Effector CD8-positive, alpha-beta T cell (primary cell): ENCODE measurements at places on chromosomes 1 and 21.

DNA sequence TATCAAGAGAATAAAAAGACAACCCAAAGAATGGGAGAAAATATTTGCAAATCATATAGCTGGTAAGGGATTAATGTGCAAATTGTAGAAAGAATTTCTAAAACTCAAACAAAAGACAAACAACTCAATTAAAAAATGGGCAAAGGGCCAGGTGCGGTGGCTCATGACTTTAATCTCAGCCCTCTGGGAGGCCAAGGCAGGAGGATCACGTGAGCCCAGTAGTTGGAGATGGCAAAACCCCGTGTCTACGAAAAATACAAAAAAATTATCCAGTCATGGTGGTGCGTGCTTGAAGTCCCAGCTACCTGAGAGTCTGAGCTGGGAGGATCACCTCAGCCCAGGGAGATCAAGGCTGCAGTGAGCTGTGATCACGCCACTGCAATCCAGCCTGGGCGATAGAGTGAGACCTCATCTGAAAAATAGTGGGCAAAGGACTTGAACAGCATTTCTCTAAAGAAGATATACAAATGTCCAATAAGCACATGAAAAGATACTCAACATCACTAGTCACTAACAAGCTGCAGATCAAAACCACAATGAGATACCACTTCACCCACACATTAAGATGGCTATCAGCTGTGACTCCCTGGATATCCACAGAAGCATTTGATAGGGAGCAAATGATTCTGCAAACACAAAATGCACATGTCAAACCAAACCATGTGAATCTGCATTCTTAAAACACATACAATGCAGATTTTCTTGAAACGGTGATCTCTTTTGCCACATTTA lies 20.9 kb downstream of the SLC30A1 start:
- no peak for DNase-seq

DNA sequence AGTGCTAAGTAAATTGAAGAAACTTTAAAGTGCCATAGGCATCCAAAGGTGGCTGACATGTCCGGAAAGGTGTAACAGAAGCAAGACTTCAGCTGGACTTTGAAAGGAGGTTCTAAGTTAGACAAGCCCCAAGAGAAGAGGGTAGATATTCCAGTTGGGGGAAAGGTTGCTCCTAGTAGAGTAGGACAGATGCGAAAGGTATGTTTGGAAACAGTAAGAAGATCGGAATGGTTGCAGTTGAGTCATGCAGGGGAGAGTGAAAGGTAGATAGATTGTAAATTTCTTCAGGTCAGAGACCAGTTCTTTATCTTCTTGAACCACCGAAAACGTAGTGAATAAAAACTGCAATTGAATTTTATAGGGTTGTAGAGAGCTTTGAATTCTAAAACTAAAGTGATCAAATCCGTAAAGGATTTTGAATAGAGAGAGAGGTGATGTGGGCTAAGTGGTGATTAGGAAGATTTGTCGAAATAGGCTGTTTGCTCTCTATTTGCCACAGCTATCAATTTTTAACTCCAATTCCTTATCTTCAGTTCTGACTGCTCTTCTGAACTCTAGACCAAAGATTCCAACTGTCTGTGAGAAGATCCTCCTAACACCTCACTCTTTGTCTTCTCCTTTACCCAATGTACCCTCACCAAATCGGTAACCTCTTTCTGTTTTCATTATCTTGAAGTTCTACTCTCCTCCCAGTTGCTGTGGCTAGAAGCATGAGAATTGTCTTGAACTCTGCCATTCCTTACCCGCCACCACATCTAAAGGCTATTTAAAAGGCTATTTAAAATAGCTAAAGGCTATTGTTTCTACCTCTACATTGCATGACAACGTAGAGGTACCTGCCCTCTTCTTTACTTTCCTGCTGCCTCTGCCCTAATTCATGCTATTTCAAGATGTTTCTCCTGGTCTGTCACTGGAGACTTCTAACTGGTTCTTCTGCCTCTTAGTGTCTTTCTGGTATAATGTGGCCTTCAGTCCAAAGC lies 16.7 kb downstream of the MACF1 start:
- DNase-seq, result no peak

DNA sequence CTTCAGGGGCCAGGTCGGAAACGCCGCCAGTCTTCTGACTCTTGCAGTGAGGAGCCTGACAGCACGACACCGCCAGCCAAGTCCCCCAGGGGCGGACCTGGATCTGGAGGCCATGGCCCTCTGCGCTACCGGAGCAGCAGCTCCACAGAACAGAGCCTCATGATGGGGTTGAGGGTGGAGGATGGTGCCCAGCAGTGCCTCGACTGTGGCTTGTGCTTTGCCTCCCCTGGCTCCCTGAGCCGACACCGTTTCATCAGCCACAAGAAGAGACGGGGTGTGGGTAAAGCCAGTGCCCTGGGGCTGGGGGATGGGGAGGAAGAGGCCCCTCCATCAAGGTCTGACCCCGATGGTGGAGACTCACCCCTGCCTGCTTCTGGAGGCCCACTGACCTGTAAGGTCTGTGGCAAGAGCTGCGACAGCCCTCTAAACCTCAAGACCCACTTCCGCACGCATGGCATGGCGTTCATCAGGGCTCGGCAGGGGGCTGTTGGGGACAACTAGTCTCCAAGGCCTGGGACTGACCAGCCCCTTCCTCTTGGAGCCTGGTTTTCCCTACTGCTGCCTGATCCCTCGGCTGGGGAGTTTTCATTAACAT lies 8.7 kb downstream of the ZNF687 start:
- no peak for DNase-seq

DNA sequence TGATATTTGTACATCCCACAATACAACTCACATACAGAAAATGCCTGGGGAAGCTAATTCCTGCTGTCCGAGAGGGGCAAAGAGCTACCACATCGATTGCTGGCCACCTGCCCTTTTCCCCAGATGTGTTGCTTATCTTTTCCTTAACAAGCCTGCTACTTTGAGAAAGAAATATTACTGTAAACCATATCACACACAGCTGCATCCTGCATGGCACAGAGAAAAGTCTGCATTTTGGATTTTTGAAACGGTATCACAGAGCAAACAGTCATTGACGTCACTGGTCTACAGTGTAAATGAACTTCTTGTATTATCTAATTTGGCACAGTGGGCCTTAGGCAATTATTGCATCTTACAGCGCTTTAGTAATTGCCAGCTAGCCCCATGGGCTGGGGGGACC lies 164.7 kb downstream of the CLIC6 start:
- DNase-seq, result no peak

DNA sequence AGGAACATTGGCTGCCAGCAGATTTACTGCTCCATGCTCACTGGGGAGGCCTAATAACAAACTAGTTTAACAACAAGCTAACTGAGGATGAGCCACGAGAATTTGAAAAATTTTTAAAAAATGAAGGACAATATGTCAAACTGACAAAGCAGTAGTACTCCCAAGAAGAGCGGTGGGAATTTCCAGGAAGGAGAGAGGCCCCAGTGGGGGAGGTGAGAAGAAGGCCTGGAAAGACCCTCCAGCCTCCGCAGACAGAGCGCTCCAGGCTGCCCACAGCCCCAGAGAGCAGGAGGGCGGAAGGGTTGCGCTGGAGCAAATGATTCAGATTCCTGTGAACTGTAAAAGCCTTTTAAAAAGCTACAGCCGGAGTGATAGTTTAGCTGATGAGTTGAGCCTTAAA lies 78.5 kb downstream of the SIPA1L2 start:
- no peak for DNase-seq

DNA sequence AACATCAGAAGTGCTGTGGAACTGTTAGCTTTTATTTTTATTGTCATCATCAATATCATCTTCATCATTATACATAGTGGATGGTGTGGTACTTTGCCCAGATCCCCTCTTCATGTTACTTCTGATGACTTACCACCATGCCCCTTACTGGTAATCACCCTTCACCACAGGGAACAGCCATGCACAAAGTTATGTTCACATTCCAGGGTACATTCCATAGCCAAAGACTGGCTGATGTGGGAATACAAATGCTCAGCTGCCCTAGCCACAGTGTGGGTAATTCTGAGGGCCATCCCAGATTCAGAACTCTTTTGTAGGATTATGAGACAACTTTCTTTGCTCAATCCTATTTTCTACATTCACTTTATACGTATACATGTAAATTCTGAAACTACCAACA lies 691.3 kb upstream of the CXADR start:
- DNase-seq, result no peak
